ENCODE measurements at places on chromosomes 7 and 10.

- H3K4me3 ChIP-seq, result no peak overlapping the region
- no peaks in the 10 kb centered on the region for H3K36me3 ChIP-seq
- no peak for DNase-seq
- no peaks in the 10 kb centered on the region for H3K27me3 ChIP-seq
- H3K4me1 ChIP-seq, result no peaks in the 10 kb centered on the region
These were observed 88.2 kb upstream of the IMMP2L start for GRCh38 chr7:111650456-111650999.

DNA sequence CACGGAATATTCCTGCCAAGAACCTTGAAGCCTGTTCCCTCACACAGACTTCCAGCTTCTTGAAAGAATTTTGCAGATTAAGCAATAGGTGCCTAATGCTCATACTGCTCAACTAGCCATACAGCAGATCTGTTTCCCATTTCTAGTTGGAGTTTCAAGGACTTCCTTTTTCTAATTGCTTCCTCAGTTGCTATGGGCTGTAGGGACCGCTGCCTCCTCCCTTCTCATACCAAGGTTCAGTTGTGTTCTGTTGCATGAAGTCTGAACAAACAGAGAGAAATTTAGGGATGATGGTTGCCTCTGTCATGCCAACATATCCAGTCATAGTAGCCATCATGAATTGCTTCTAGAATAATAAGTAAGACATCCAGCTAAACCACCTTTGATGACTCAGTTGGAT, 6.8 kb downstream of the ITGA8 start:
- H3K27ac ChIP-seq, result no peak overlapping the region
- H3K36me3 ChIP-seq, result no peaks in the 10 kb centered on the region
- DNase-seq, result no peak
- H3K4me3 ChIP-seq, result no peak overlapping the region
- H3K27me3 ChIP-seq, result no peaks in the 10 kb centered on the region

DNA sequence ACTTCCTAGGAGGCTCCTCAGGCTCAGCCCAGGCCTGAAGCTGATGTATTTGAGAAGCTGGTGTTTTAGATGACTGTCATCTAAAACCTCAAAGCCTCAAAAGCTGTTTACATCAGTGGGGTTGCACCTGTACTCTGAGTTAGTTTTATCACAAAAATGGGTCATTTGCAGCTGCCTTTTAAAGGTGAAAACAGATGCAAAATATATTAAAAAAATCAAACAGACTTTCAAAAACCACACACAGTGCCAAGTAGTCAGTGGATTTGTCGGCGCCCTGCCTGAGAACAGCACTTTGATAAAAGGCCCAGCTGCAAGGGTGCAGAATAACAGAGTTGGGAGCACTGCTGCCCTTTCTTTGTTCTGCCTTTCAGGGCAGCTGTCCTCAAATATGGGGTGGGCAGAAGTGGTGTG, 103.0 kb downstream of the VOPP1 start:
- no peak for DNase-seq
- no peak overlapping the region for H3K27ac ChIP-seq
- no peak overlapping the region for H3K4me3 ChIP-seq
- H3K4me1 ChIP-seq, result peaks cover 8% of the 10 kb centered on the region
- peaks cover 7% of the 10 kb centered on the region for H3K36me3 ChIP-seq

GRCh38 chr10:103847909-103848468, 7.4 kb downstream of the SH3PXD2A start:
- peaks cover 67% of the 10 kb centered on the region for H3K4me1 ChIP-seq
- H3K4me3 ChIP-seq, result no peak overlapping the region
- DNase-seq, result no peak
- no peaks in the 10 kb centered on the region for H3K36me3 ChIP-seq

DNA sequence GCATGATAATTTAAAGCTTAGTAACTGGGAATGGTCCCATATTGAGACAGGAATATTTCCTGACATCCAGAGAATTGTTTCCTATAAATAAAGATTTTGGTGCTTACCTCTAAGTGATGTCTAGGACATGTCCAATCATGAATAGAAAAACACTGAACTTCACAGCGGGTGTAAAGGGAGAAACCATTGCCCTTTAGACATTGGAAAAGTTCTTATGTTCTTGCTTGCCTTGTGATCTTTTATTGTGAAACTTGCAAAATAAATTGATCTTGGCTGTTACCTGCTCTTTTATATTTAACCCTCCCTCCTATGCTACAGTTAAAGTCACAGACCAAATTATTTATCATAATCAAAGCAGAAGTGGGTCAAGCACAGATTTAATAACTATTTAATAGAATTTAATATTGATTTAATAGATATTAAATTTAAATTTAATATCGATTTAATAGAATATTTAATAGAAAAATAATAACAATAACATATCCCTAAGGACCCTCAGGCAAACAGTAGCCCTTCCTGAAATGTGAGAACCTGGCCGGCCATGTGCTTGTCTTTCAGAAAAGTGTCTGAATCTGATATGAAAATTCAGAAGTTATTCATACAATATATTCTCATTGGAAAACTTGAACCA, 47.0 kb upstream of the AKR1C1 start:
- H3K27me3 ChIP-seq, result no peaks in the 10 kb centered on the region
- no peaks in the 10 kb centered on the region for H3K36me3 ChIP-seq
- H3K4me1 ChIP-seq, result no peaks in the 10 kb centered on the region
- no peak overlapping the region for H3K27ac ChIP-seq
- H3K4me3 ChIP-seq, result no peak overlapping the region
